ENCODE measurements at places on chromosomes 12 and 14.

GRCh38 chr14:50363714-50364111 is 33.0 kb downstream of the CDKL1 start:
- DNase-seq, result no peak

GRCh38 chr14:68372368-68372767 is 420.5 kb downstream of the ZFP36L1 start:
- no peak for DNase-seq

- no peak for DNase-seq
Measured at GRCh38 chr14:103727313-103727980, 11.8 kb downstream of the ZFYVE21 start.

DNA sequence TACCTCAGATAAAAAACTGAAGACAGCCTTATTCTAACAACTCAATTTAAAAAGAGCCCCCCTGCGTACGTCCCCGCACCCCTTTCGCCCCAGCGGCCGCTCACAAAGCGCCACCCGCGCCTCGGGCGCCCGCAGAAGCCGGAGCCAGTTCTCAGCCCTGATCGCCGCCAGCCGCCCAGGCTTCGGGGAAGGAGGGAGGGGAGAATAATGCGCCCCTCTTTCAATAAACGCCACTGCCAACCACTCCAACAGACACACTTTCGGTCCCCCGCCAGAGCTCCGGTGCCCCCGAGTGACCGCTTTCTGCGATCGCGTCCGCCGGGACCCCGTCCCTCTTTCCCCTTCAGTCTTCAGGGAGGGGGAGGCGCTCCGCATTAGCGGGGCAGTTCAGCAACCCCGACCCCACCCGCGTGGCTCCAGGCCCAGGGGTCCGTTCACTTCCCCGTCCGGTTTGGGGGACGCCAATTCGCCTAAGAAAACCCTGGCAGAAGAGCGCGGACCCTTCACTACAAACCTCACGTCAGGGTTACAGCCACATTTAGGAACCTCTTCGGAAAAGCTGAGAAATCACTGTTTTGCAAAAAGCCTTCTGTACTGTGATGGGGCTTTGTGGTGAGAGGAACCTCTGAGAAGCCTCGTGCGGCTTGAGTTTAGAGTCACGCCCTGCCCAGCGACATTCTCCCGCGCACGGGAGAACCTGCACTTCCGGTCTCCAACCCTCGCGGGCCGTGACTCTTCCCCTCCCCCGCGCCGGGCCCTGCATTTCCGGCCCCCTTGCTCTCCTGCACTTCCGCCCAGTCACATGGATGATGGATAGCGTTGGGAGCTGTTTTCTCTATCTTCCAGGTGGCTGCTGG is 18.7 kb downstream of the FOXG1 start:
- DNase-seq, result no peak

GRCh38 chr12:103348935-103349334 is 146.8 kb downstream of the C12orf42 start:
- DNase-seq, result no peak

GRCh38 chr14:30621354-30621939 is 672 bp upstream of the SCFD1 start:
- no peak for DNase-seq

DNA sequence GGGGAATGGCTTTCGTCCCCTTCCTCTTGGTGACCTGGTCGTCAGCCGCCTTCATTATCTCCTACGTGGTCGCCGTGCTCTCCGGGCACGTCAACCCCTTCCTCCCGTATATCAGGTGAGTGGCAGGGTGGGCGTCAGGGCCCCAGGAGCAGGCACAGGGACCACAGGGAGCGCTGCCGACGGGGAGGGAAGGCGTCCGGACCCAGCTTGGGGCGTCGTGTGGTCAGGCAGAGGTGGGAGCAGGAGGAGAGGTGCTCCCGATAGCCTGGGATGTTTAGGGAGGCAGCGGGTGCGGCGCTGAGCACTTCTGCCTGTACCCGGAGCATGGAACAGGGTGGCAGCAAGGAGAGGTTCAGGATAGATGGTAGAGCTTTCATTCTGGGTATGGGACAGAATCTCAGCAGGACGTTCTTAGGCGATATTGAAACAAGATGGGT is 444 bp downstream of the DRAM1 start:
- no peak for DNase-seq

- no peak for DNase-seq
Measured at GRCh38 chr14:100494645-100495044, 92.6 kb downstream of the BEGAIN start.

DNA sequence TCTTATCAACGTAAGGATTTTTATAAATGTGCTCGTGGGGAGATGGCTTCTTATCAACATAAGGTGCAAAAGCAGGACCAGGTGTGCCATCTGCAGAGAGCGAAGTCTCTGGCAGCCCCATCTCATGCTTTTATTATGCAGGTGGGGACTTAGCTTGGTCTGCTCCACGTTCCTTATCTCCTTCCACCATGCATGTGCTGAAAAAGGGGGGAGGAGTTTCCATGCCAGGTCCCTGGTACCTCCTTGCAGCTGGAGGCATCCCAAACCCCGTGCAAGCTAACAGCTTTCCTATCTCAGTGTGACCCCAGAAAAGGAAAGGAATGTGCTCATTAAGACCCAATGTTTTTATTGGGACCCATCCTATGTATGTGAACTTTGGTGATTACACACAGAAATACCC is 608.5 kb downstream of the TMEM121 start:
- DNase-seq, result no peak

- peak; percentile 55 for DNase-seq
Measured at GRCh38 chr12:103841690-103842584, 903 bp upstream of the NT5DC3 start.

- DNase-seq, result no peak
Measured at GRCh38 chr12:3789838-3790237, 36.9 kb upstream of the CRACR2A start.

DNA sequence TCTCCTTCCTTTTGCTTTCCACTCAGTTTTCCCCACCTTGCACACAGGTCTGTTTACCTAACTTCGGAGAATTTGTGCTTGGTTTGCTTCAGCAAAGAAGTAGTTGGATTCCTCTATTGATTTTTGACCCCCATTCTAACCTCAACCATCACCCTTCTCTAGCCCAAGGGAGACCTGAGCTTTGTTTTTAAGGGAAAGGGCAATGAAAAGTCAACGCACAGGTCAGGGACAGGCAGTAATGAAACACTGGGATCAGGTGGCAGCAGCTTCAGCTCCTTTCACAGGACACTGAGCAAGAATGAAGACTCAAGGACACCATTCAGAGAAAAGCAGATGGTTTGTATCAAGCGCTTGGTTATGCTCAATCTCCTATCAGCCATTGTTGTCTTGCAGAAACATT is 46.9 kb upstream of the KRR1 start:
- no peak for DNase-seq

- DNase-seq, result no peak
Measured at GRCh38 chr14:68557648-68558047, 235.2 kb downstream of the ZFP36L1 start.

DNA sequence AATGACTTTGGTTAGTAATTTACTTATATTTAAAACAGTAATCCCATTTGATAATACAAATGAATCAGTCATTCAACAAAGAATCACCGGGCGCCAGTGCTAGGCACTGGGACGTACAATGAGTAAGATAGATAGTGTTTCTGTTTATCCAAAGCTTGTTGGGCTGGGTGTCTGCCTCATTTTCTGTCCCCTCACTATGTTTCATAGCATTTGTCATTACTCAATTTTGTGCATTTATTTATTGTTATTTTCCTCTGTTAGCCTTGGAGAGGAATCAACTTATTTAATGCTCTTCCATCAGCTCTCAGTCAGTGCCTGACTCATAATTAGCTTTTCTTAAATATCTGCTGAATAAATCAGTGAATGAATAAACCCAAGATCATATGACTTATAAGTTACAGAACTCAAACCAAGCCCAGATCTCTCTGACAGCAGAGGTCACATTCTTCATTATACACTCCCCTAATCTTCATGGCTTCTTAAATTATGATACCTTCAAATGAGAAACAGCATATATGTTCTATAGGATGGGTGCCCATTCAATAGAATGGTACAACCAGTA is 86.2 kb downstream of the TSPAN8 start:
- DNase-seq, result no peak

DNA sequence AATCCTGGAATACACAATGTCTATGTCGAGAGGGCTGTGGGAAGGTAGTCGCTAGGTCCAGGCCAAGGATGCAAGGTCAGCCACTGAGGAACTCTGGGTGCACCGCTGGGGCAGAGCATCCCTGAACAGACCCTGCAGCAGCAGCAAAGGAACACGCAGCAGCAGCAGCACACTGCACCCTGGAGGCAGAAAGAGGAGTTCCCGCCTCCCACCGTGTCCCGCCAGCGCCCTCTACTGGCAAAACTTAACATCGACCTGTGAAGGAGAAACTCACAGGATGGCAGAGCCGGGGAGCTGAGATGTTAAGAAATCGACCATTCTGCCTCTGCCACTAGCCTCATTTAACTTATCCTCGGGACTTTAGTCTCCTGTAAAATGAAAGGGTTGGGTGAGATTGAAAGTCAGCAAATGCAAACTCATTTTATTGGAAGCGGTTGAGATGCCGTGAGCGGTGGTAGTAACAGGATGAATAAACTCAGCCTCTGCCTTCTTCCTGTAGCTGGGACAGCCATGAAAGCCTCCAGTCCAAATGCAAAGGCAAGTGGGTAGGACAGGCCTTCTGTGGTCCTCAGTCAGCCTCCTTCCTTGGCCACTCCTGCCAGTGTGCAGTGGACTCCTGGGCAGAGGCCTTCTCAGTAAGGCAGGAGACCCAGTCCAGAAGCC is 45.6 kb downstream of the STAB2 start:
- no peak for DNase-seq

DNA sequence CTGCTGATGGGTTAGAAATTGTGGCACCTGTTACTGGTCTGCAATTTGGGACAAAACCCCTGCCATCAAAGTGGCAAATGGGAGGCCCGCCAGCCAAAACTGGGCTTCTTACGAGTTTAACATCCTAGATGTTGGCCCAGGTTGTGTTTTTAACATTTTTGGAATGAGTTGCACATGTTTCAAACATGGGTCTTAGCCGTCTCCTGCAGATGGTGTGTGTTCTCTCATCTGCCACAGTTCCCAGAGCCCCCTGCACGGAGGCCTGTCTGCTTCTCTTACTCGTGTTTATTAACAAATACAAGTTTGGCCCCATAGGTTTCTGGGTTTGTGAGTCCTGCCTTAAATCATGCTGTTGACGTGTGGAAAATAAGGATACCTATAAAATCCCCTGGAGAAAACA is 46.5 kb downstream of the CACNA2D4 start:
- no peak for DNase-seq

GRCh38 chr14:101020834-101021370 is 117.4 kb upstream of the RTL1 start:
- DNase-seq, result no peak

GRCh38 chr12:43011383-43011926 is 421.9 kb upstream of the PRICKLE1 start:
- no peak for DNase-seq

DNA sequence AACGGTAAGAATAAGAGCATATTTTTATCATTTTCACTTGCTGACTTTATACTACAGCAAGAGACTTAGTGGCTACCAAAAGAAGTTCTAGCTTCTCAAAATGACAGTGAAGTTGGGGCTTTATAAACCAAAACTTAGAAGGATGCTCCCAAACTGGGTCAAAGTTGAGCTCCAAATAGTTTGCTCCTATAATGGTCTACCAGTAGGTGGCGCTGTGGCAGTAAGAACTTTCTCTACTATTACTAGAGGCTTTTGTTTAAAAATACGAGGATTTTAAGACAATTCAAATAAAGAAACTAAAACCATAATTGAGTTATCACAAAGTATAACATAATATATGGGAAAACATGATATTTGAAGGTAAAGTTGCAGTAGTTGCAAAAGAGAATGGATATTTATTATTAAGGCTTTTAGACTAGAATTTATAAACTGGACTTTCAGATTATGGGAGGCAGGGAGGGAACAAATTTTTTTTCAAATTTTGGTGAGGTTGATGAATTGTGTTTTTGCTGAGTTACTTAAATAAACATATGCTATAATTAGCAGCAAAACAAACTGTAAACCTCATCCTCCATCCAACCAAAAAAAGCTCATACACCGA is 75.0 kb downstream of the TGFB3 start:
- peak; percentile 39 for DNase-seq

DNA sequence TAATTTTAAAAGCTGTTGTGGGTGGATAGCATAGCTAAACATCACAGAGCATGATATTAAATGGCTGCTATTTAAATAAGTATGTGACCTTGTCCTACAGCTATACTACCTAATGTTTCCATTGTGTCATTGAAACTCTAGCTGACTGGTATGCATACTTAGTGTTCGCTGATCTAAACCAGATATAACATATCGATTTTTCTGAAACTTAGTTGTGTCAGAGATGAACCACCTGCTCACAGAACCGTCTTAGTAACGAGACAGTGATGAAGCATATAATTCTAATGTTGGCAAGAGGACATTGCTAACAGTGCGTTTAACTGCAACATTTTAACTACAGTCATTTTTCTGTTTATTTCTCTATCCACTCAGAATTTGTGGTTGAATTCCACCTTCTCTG is 36.1 kb upstream of the NUAK1 start:
- no peak for DNase-seq

DNA sequence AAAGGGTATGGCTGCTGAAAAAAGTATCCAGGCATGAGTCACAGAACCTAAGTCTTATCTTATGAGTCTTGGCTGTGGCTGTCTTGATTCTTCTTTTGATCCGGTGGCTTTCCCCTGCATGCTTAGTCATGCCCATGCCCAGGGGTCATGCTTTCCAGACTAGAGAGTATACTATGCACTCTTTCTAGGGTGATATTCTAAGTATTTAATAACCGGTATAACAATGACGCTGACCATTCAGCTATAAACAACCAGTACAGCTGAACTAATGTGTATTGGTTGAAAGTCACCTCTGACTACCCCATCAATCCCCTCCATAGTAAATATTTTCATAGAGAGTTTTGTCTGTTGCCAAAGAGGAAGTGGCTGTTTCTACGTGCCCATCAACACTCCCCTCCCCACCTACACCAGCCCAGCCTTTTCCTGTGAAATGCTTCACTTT is 34.7 kb upstream of the NRXN3 start:
- DNase-seq, result no peak

- DNase-seq, result no peak
Measured at GRCh38 chr12:62684570-62685295, 218.1 kb downstream of the MON2 start.

DNA sequence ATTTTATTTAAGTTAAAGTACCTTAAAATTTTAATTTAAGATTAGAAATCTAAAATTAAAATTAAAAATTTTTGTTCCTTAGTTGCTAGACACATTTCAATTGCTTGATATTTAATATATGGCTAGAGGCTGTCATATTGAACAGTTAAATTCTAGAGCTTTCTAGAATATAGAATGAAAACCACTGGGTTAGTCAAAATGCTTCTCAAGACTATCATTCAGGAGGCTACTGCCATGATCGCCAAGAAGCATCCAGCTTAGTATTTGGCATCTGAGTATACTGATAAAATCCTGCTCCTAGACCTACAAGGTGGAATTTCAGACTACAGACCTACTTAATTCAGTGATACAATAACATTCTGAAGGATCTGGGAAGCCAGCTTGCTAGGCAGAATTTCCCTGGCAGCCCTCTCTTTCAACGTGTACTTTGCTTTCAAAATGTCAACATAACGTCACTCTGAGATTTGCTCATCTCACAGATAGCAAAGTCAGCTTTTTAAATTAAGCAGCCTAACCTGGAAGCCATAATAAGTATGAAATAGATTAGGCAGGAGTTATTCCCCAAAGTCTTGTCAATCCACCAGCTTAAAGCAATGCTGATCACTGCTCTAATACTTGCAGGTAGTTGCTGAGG is 525.8 kb downstream of the FSCB start:
- DNase-seq, result no peak

GRCh38 chr14:87489196-87489819 is 503.7 kb downstream of the GALC start:
- DNase-seq, result no peak
